ENCODE measurements at places on chromosomes 5 and 9.

DNA sequence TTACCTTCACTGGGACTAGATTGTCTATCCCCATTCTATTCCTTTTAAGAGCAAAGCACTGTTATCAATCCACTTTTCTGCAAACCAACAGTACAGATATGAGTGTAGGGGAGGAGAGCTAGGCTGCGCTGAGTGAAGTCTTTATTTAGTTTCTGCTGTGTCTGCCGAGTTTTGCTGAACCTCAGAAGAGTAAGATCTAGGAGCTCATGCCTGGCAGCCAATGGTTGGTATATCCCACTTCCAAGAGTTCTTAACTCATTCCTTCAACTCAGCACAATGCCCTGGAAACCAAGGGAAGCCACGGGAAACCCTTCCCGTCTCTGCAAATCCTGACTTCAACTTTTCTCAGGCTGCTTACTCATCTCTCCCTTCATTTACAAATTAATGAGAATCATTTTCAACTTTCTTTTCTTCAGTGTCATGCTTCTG, 58.0 kb upstream of the JAK2 start:
- no peak for DNase-seq

GRCh38 chr5:1216918-1217295, 8.3 kb upstream of the SLC6A18 start:
- no peak for DNase-seq

- no peak for DNase-seq
Observed at GRCh38 chr9:98506422-98507054, 202.2 kb downstream of the GABBR2 start.

- no peak for DNase-seq
Observed at GRCh38 chr5:179872828-179873575, 14.4 kb upstream of the MRNIP start.

- no peak for DNase-seq
Observed at GRCh38 chr9:133928248-133928764, 63.8 kb downstream of the VAV2 start.

GRCh38 chr5:87886164-87886563, 382.5 kb downstream of the TMEM161B start:
- DNase-seq: no peak

GRCh38 chr5:42109006-42109572, 184.0 kb downstream of the FBXO4 start:
- DNase-seq: no peak

DNA sequence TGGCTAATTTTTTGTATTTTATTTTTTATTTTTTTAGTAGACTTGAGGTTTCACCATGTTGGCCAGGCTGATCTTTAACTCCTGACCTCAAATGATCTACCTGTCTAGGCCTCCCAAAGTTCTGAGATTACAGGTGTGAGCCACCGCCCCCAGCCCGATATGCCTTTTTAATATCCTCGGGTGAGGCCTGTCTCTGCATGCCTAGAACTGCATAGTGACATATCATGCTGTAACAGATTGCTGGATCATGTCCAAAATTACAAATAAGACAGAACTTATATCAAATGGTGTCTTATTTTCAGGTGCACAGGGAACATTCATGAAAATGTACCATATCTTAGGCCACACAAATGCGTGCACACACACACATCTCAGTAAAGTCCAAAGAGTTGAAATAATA, 39.1 kb upstream of the PJA2 start:
- no peak for DNase-seq

- no peak for DNase-seq
Observed at GRCh38 chr9:70534471-70534870, 120.0 kb upstream of the KLF9 start.

DNA sequence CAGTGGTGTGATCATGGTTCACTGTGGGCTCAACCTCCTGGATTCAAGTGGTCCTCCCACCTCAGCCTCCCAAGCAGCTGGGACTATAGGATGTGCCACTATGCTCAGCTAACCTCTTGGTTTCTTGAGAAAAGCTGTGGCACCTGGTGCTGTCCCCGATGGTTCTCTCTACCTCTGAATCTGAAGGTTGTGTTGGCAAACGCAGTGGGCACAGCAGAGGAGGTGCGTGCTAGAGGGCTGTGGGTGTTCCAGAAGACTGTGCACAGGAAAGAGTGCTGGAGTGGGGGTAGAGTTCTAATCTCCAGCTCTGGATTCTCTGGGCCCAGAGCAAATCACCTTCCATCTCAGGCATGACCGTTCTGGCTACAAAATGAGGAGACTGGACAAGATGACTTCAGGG, 12.5 kb downstream of the RGS3 start:
- no peak for DNase-seq

DNA sequence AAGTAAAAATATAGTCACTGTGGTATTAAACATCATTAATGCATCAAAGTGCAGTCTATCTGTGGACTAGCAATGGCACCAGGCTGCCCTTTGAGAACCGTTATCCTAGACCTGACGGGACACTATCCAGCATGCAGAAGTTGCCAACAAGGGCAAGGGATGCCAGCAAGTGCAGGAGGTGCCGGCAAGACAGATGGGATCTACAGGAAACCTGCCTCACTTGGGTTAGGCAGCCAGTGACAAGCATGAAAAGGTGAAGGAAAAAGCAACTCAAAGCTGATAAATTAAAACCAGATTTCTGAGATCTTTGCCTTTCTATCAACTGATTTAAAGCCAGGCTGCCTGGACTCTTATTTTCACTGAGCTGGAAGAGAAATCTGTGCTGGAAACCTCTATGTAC, 315.2 kb upstream of the PDE4D start:
- no peak for DNase-seq

DNA sequence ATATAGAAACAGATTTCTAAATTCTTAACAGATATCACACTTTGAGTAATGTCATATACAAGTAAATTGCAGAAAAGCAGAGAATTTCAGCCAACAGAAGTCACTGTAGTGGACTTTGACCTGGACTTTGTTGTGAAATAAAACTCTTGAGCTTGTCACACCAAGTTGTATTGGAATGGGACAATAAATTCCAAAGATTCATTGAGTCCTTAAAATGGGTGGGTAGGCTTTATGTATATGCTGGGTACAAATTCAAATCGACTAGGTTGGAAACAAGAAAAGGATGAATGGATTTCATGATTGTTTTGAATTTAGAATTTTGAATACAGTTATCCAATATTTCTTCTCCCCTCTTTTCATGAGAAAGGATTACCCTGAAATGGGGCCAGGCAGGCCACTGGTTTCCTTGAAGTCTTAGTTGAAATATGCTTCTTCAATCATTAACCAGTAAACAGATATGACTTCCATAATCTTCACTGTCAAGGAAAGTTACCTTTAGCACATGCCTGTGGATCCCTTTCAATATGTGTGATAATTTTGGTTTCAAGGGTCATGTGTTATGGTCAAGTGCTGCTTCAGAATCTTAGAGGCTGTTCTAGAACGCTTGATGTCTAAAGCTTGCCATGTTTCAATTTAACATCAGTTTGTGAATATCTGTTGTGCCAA, 25.7 kb downstream of the PIP5K1B start:
- no peak for DNase-seq

DNA sequence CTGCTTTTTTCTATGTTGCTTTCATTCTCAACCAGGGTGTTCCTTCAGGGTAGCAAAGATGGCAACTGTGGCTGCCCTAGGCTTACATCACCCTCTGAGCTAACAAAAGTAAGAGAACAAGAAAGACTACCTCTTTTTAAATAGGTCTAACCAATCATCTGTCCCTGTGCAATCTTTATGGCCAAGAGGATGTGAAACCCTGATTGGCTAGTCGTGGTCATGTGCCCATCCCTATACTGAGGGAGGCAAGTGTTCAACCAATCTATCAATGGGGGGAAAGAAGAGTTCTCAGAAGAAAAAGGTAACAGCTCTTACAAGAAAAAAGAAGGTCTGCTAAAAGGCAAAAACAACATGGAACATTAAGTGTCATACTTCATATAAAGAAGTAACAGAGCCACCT, 11.7 kb upstream of the SNCAIP start:
- DNase-seq: no peak

- DNase-seq: no peak
Observed at GRCh38 chr5:82917584-82917983, 159.6 kb downstream of the TMEM167A start.

- no peak for DNase-seq
Observed at GRCh38 chr9:34227445-34227844, 48.6 kb downstream of the UBAP1 start.

DNA sequence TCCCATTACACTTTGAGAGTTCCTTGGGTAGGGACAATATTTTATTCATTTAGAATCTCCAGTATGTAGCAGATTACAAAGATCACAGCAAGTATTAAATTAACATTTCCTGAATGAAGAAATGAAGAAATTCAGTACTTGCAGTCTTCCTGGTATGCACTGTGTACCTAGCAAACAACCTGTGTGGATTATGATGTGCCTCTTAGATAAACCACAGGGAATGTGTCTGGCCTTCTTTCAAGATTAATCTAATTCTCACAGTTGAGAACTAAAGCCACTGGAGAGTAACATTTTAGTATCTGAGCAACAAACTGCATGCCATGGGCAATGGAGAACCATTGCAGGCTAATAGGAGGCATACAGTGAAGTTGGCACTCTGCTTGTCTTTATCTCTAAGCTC, 199.4 kb downstream of the AP3B1 start:
- no peak for DNase-seq

- DNase-seq: no peak
Observed at GRCh38 chr9:77375956-77376532, 198.7 kb downstream of the VPS13A start.

GRCh38 chr9:137273611-137274320, 3.8 kb upstream of the TOR4A start:
- no peak for DNase-seq

DNA sequence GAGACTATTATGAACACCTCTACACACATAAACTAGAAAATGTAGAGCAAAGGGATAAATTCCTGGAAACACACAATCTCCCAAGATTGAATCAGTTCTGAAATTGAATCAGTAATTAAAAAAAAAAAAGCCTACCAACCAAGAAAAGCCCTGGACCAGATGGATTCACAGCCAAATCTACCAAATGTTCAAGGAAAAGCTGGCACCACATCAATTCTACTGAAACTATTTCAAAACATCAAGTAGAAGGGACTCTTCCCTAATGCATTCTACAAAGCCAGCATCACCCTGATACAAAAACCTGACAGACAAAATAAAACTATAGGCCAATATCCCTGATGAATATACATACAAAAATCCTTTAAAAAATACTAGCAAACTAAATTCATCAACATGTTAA, 25.4 kb upstream of the GRXCR2 start:
- DNase-seq: no peak

DNA sequence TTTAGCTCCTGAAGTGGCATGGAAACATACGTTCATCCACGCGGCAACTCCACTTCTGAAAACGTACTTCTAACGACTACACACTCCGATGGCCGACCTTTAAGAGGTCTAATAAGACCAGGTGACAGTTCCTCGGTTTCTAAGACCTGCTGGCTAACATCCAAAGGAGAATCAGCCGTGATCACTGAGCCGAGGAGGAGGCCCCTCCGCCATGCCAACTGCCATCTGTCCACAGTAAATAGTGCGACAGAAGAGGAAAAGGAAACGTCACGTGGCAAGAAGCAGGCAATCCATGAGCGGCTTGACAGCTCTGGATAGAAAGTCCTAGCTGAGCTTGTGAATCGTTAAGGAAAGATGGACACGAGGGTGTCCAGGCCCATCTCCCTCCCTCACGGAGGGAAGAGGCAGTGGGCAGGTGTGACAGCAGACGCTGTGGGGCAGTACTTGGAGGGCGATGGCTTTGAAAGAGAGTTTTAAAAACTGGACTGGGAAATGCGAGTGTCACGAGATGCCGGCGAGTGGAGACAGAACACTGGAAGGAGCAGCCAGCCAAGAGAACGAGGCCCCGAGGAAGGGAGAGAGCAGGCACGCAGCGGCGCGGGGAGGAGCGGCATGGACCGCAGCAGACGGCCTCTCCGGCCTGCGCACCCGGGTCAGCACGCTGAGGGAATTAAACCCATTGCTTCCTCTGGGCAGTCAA, 66.7 kb upstream of the TBC1D9B start:
- no peak for DNase-seq

GRCh38 chr9:90420211-90420610, 222.4 kb downstream of the DIRAS2 start:
- no peak for DNase-seq

DNA sequence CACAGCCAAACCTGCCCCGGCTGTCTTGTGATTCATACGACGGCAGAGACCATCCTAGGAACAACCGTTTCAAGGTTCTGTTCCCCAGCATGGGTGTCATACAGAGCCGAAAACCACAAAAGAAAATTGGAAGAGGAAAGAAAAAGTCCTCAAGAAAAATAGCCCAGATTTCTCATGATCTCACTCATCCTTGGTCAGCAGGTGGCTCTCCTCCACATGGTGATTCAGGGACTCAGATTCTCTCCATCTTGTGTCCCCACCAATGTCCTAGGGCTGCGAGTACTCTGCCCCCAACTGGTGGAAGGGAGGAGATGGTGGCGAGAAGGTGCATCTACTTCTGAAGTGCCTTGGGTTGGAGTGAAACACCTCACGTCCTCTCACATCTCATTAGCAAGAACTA, 25.6 kb downstream of the PDZD2 start:
- DNase-seq: peak; percentile 68

DNA sequence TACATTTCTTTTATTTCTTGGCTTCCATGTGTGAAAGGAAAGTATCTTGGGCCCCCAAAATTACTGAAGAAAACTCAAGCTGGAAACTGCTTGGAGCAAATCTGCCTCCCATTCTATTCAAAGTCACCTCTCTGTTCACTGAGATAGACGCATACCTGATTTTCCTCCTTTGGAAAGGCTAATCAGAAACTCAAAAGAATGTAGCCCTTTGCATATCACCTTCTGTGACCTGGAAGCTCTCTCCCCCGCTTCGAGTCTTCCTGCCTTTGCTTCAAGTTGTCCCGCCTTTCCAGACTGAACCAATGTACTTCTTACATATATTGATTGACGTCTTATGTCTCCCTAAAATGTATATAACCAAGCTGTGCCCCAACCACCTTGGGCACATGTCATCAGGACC, 5.0 kb upstream of the RXFP3 start:
- no peak for DNase-seq

DNA sequence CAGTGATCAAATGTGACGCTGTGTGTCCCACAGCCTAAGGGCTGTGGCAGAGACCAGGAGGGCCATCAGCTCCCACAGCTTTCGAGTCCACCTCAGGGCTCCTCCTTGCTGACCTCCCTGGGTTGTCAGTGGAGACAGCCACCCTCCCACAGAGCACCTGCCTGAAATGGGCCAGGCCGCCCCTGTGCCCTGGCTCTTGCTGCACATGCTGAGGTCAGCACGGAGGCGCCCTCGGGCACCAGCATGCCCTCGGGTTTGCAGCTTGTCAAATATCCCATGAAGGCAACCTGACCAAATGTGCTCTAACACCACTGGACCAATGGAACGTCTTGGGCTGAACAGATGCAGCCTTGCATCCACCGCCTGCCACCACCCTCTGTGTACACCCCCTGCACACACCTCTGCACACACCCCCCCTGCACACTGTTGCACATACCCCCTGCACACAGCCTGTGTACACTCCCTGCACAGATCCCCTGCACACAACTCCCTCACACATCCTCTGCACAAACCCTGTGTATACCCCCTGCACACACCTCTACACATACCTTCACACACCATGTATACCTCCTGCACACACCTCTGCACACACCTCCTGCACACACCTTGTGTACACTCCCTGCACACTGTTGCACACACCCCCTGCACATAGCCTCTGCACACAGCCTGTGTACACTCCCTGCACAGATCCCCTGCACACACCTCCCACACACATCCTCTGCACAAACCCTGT, 2.0 kb upstream of the CEP72 start:
- no peak for DNase-seq

Measured in hematopoietic multipotent progenitor cell treated with erythropoietin and hydrocortisone succinate and interleukin-3 and kit ligand, for 4 days (in vitro differentiated cells).